ENCODE measurements at places on chromosomes 11 and 22. TPM values are rescaled to one million over a fixed set of nuclear protein-coding genes. Genes with fewer than 3 reads are reported as not detected.
A peak's percentile ranks its signal among the peaks of the same experiment; 100 is the strongest.

GRCh38 chr11:11250470-11250869 is 102.6 kb downstream of the CSNK2A3 start:
- DNase-seq, result no peak

The PI4KA gene
- total RNA-seq, result 46.0 TPM

The KIAA1671 gene
- total RNA-seq, result 12.8 TPM

- DNase-seq, result peak; percentile 48
These were observed 6.7 kb downstream of the CENPM start for GRCh38 chr22:41939981-41940831.

The GLYATL1B gene
- total RNA-seq, result not detected

GRCh38 chr11:12441231-12441861 is 64.0 kb downstream of the PARVA start:
- no peak for DNase-seq

GRCh38 chr11:2754008-2754407 is 54.2 kb upstream of the KCNQ1OT1 start:
- DNase-seq, result peak; percentile 35

- DNase-seq, result peak; percentile 81
These were observed 38.2 kb upstream of the WEE1 start for GRCh38 chr11:9535189-9535781.

The HTR3B gene
- total RNA-seq, result not detected

The PARVG gene
- 3.1 TPM for total RNA-seq
